ENCODE measurements at places on chromosomes 4 and X.

DNA sequence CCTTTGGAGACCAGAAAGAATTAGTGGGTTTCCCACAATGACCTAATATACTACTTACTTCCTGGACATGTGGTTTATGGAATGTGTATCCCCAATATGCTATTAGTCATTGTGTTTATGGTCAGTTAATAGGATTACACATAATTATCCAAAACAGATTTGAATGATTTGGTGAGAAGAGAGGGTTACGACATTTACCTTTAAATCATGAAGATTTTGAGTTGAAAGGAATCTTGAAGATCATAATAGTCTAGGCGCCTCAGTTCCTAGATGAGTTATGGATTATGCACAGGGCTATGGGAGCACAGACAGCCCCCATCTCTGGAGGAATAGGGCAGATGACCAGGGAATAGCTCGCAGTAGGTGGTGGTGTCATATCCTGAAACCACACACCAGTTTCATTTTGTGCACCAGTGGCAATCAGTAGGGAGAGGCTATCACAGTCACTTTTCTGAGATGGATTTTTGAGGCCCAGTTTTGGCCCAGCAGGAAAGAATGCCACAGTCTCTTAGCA is 61.3 kb downstream of the SEPTIN11 start:
- no peak for DNase-seq

- DNase-seq: peak; percentile 36
These were observed 17.3 kb upstream of the TBC1D14 start for GRCh38 chr4:6892190-6892908.

DNA sequence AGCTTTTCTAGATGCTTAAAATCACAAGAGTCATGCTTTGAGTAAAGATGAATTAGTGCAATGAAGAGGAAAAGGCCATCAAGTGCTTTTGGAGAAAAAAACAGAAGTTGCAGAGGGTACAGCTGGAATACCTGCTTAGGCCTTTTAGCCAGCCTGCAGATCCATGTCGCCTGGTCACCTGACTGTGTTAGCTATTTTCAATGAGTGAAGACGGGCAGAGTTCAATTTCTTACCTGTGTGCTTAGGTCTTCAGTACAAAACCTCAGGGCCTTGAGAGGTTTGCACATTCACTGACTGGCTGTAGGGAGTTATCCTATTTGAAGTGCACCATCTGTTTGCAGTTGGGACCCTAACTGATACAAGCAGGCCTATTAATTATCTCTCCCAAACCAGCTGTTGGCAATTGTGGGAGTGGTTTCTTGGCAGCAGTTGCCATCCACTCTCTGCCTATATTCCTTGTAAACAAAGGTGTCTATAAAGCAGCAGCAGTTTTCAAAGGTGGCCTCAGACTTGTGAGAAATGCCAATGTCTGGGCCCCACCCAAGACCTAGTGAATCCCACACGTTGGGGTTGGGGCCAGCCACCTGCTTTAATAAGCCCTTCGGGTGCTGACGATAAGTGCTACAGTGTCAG is 16.3 kb upstream of the FAT1 start:
- no peak for DNase-seq

GRCh38 chrX:138651494-138651893 is 60.0 kb downstream of the FGF13 start:
- DNase-seq: no peak

GRCh38 chr4:120139392-120139791 is 72.7 kb upstream of the MAD2L1 start:
- no peak for DNase-seq

DNA sequence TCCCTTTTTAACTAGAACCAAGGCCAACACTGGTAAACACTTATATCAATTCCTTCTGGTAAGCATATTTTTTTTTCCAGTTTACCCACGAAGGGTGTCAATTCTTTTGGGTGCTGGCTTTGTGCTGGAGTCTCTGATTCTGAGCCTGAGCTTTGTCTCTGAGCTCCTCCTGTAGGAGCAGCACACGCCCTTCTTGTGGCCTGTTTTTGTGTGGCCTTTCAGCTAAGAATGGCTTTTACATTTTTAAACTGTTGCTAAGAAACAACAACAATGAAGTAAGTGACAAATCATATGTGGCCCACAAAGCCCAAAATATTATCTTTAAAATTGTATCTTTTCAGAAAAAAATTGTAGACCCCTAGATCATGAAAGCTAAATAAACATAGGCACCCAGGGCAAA is 98.0 kb upstream of the TBC1D9 start:
- DNase-seq: no peak

- DNase-seq: no peak
These were observed 185.5 kb upstream of the RBPJ start for GRCh38 chr4:26135331-26135730.

DNA sequence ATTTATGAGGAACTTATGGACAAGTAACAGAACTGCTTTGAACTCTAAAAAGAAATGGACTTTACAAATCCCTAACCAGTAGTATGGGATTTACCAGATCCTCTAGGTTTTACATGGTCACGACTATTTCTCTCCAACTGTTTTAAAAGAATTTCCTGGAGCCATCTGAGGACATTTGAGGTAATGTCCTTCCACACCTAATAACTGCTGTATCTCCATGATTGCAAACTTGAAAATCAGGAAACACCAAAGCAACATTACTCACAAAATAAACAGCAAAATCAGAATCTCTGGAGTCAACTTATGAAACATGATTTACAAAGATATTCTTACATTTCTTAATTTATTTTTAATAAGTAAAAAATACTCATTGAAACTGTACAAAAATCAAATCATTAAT is 58.0 kb downstream of the STAP1 start:
- DNase-seq: no peak

DNA sequence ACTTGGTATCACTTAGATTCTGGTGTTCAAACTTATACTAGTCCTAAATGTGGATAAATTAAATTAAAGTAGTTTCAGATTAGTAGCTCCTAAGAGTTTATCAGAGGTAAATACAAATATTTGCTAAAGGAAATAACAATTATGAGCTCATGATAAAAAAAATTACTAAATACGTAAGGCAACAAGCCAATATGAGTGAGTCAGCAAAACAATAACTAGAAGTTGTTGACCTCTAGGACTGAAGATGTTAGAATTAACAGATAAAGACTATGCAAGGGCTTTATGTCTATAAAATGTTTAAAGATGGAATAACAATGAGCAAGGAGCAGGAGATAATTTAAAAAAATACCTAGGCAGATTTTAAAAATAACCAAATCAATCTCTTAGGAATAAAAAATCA is 195.8 kb downstream of the CLCN4 start:
- DNase-seq: no peak
